ENCODE measurements at places on chromosomes 11 and 22.

- no peak for DNase-seq
Measured at GRCh38 chr11:103349595-103349994, 240.4 kb downstream of the DYNC2H1 start.

DNA sequence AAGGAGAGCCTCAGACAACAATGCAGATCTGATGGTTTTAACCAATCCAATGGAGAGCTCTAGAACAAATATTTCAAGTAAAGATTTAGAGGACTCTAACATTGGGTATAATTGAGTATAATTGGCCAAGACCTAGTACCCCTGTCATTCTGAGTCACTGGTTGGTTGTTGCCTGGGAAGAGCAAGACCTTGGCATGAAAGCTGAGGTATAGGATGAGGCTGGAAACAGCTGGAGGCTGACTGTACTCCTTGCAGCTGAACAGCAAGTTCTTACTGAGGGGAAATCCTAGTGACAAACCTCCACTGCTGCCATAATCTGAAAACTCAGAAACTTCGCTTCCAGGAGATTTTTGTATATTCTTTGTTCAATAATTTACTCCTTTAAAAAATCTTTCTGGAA lies 54.3 kb upstream of the MUC15 start:
- DNase-seq: no peak

- peak; percentile 1 for DNase-seq
Measured at GRCh38 chr22:27212617-27213177, 555.3 kb downstream of the MIAT start.

GRCh38 chr22:38882972-38883622 lies 11.1 kb upstream of the CBX6 start:
- no peak for DNase-seq

DNA sequence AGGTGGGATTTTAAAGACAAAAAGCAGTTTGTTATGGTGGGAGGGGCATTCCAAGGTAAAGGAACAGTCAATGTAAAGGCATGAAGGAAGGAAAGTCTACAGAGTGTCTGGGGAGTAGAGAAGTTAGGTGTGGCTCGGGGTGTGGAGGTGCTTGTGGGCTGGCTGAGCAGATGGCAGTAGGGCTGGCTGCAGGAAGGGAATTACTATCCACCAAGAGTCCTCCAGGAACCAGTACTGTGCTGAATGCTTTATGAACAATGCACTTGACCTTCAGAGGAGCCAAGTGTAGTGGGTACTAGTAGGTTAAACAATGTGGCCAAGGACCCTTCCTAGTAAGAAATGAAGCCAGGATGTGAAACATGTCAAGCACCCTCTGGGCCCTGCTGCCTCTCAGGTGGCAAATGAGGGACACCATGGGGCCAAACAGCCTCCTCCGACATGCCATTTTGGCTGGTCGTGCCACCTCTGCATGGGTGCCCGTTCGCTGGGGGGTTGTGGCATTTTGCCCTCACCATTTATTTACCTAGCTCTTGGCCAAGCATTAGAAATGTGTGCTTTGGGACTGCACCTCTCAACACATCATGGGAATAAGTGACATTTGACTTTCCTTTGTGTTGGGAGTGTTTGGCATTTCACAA lies 123.6 kb upstream of the TENM4 start:
- no peak for DNase-seq

DNA sequence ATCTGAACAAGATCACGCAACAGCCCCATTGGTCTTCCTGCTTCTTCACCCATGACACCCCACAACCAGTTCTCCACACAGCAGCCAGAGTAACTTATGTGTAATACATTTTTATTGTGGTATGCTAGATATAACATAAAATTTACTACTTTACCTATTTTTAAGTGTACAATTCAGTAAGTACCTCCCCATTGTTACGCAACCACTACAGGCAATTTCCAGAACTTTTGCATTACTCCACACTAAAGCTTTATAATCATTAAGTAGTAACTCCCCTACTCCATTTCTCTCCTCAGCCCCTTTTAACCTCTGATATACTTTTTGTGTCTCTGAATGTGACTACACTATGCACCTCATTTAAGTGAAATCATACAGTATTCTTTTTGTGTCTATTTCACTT lies 575.4 kb upstream of the CADM1 start:
- DNase-seq: no peak

DNA sequence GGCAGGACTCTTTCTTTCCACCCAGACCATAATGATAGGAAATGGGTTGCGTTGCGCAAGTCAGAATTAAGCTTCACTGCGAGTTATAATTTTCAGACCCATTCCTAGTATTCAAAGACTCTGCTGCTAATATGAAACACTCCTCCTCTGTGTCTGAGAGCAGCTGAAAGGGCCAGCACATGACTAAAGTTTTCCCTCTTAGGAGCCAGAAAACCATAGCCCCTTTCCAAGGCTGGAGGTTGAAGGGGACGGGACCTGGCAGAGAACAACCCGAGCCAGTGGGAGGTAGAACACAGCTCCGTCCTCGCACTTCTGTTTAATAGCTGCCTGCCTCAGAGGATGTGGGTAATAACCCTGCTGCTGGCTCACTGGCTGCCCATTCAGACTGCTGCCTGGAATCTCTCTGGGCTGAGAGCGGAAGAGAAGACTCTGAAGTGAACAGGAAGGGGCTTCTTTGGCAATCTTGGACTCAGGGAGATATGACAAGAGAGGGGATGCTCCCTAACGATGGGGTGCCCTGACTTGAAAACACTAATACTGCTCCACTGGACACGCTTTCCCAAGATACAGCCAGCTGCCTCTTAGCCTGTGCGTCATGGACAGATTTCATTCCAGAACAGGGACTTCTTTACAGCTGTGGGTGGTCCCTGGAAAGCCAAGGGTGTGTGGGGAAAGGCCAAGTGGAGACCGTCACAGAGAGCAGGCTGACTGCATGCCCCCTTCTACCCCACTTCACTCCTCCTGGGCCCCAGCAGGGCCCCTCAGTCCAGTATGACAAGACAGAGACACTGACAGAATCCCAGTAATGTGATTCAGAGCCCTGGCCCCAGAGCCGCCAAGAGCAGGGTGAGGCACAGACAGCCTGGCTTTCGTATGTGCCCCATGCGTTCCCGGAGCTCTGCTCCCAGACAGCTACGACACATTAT lies 156.9 kb downstream of the FEZ1 start:
- DNase-seq: no peak

- DNase-seq: peak; percentile 54
Measured at GRCh38 chr11:128814856-128815705, 52.0 kb downstream of the KCNJ1 start.

GRCh38 chr22:40605761-40606160 lies 30.8 kb downstream of the MRTFA start:
- DNase-seq: no peak

GRCh38 chr11:69518081-69518950 lies 36.9 kb downstream of the LINC01488 start:
- DNase-seq: no peak

GRCh38 chr11:94762208-94762607 lies 5.9 kb upstream of the AMOTL1 start:
- DNase-seq: no peak

DNA sequence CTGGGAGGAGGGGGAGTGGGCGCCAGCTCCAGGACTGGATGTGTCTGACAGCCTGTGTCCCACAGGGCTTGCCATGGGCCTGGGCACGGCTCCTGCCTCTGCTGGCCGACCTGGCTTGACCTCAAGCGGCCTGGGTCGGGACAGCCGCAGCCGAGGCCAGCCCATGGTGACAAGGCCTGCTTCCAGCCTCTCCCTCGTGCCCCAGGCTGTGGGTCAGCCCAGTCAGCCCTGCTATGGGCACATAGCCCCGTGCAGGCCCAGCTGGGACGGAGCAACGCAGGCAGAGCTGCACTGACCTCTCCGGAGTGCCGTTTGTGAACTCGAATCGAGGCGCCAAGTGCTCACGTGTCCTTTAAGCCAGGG lies 17.9 kb downstream of the OSBPL5 start:
- DNase-seq: no peak

DNA sequence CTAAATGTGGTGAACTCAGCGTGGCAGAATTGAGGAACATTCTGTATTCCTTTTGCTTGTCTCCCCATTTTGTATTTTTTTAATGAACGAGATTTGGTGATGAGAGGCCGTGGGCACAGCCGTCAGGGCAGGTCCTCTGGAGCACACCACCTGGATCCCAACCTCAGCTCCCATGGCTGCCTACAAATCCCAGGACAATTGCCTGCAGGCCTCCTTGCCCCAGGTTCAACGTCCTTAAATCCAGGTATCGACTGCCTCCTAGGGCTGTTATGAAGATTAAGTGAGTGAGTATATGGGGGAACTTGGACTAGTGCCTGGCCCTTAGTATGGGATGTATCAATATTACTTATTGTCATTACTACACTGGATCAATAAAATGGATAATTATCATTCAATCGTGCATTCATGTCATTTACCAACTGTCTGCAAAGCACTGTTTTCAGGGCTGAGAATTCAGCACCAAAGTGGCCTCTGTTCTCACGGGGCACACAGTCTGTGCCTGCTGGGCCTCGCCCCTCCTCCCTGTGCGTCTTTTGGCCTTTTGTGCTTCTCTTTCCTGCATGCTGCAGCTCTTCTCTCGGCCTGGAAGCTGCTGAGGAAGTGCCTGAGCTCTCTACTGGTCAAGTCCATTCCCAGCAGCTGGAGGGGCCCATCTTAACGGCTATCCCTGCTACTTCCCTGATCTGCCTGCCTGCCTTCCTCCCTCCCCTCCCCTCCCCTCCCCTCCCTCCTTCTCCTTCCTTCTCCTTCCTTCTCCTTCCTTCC lies 1343.7 kb downstream of the BRD1 start:
- DNase-seq: no peak

DNA sequence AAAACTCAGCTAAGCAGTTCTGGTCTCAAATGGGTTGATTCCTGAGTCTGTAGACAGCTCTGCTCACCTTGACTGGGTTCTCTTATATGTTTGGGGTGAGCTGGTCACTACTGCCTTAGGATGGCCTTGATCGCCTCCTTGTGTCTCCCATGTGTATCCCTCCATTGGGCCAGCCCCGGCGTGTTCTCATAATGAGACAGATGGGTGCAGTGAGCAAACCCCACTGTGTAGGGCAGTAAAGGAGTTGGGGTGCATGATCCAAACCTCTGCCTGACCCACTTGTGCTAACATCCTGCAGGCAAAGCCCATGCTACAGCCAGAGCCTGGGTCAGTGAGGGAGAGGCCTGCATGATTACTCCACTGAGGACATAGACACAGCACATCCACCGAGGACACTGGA lies 657.6 kb downstream of the BRD1 start:
- DNase-seq: no peak

- DNase-seq: no peak
Measured at GRCh38 chr11:45094958-45095690, 51.3 kb upstream of the PRDM11 start.

GRCh38 chr11:71248656-71249055 lies 3.7 kb downstream of the SHANK2 start:
- no peak for DNase-seq

DNA sequence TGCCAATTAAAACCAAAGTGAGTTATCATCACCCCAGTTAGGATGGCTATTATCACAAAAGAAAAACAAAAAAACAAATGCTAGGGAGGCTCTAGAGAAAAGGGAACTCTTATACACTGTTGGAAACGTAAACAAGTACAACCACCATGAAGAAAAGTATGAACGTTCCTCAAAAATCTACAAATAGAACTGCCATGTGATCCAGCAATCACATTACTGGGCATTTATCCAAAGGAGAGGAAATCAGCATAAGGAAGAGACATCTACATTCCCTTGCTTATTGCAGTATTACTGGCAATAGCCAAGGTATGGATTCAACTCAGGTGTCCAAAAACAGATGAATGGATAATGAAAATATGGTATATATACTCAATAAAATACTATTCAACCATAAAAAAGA lies 1145.1 kb downstream of the LRRC4C start:
- no peak for DNase-seq

DNA sequence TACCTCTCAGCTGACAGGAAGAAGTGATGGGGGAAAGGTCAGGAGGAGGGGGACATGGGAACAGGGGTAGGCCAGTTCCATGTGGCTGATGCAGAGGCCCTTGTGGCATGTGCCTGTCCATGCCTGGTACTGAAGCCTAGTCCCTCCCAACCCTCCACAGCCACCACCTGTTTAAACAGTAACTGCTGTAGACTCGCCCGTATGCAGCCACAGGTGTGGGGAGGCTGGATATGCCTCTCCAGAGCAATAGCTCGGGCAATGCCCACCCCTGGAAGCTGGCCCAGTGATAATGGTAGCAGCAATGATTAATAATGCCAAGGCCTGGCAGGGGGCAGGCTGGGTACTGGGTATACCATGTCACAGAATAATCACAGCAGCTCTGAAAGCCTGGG lies 2.3 kb downstream of the SMTN start:
- no peak for DNase-seq

DNA sequence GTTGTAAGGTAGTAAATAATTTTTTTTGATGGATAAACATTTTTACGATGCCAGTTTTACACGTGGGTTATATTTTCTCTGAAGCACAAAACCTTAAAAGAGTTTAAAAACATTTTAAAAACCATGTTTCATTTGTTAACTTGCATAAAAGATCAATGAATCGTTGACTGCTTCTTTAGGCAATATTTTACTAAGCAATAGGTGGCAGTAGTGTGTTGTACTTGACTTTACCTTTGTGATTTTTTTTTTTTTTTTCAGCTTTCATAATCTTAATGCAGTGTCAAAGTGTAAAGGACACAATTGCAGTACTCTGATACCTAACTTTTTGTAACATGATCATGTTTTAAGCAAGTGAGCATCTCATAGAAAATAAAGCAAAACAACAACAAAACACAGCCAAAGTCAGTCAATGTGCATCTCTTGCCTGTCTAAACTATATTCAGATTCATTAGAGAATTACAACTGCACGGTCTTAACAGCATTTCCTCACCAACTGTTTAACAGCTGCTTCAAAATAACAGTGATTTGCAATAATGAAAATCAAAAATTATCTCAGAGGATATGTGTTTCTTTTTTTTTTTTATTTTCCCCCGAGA lies 27.7 kb downstream of the DNAJC24 start:
- DNase-seq: no peak

DNA sequence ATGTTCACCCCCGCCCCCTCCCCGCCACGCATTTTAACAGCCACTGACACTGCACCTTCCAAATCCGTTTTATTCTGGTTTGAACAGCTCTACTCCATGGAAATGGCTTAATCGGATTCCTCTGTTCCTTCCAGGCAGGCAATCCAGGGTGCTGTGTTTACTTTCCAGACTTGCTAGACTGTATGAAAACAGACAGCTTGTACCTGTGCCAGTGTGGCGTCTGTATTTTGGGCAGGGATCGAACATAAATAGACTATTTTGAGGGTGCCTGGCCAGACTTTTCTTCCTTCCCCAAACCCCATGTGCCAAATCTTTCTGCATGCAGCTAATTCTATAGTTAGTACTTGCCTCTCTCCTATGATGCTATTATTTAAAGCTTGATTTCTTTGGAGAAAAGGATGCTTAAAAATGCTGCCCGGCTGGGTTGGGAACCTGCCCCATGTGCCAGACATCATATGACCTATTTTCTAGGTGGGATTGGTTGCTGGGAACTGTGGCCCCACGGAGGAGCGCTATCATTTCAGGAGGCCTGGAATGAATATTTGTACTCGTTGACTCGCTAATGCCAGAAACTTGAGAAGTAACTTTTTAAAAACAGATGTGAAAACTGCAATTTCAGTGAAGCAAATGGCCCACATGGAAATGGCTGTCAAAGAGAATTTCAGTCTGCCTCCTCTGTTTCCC lies 814.8 kb downstream of the BRD1 start:
- DNase-seq: no peak

Measured in HL-60 (cell line).